ENCODE measurements at places on chromosomes 1 and 21.

GRCh38 chr1:30731806-30732276, 8.5 kb upstream of the MATN1 start:
- DNase-seq: no peak

- DNase-seq: peak; percentile 72
These were observed 162.8 kb downstream of the NTPCR start for GRCh38 chr1:233113009-233113879.

GRCh38 chr1:180540697-180541594, 17.8 kb upstream of the OVAAL start:
- no peak for DNase-seq

- no peak for DNase-seq
These were observed 31.8 kb upstream of the CDC14A start for GRCh38 chr1:100320311-100321099.

GRCh38 chr1:184387476-184388318, 868 bp downstream of the C1orf21 start:
- peak; percentile 76 for DNase-seq

DNA sequence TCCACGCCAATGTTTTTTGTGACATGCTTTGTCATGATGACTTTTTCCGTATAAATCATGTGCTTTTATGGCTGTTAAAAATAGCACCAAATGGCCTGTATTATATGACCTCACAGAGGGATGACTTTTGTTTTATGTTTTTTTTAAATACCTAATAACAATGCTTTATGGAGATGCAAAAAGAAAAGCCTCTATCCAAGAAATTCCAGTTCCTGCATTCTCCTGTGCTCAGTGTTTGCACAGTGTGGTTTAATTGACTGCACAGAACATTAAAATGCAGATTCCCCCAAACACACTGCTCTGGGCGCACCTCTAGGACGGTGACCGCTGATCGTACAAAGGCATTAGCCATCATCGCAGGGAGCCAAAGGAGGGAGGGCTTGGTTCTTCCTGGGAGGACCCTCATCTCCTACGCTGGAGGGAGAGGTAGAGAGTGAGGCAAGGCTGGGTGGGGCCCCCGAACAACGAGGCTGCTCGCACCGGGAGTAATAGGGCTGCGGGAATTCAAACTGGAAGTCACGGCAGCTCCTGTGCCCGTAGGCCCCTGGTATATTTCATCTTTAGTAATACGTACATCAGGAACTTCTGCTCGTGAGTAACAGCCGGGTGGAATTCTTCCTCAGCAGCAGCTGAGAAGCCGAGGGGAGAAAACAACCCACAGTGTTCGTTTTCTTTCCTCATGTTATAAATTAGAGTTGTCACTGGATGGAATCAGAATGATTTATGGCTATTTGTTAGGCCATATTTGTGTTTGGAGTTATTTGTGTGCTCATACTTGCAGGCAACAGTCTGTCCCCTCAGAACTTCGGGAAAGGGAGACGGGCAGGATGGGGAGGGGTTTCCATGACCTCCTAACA, 465.6 kb downstream of the CAMTA1 start:
- no peak for DNase-seq

DNA sequence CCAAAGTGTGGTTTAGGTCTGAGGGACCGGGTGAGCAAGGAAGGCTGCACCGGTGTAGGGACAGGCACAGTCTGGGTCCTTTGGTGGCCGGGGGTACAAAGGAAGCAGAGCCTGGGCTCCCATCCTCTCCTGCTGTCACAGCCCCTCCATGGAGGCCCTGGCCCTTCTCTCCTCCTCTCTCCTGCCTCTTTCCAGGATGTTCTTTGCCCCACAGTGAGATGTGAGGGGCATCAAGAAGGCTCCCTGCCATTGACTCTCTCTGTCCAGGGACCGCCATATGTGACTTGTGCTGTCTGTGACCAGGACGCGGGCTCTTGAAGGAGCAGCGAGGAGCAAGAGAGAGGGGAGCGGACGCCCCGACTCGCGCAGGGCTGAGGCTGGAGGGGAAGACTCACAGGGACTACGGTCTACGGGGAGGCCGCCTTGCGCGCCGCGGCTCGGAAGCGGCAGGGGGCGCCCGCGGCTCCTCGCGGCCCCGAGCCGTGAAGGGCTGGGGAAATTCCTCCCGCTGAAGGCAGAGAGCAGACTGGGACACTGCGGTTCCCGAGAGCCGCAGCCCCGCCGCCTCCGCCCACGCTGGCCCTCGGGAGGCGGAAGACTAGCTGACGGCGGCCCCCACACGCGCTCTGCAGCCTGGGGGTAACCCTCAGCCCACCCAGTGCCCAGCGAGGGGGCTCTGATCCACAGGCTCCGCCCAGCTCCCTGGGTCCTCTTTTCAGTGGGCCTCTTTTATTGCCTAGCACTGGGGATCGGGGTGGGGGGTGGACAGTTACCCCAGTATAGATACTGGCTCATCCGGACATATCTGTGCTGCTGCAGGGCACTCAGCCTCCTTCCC, 40.8 kb downstream of the MAB21L3 start:
- peak; percentile 67 for DNase-seq

Data from cerebellar cortex (tissue), 1 donor.